Urothelium cell line (cell line): ENCODE measurements at places on chromosomes 7 and 10.

GRCh38 chr7:136018104-136018503 is 40.9 kb upstream of the MTPN start:
- DNase-seq: no peak

DNA sequence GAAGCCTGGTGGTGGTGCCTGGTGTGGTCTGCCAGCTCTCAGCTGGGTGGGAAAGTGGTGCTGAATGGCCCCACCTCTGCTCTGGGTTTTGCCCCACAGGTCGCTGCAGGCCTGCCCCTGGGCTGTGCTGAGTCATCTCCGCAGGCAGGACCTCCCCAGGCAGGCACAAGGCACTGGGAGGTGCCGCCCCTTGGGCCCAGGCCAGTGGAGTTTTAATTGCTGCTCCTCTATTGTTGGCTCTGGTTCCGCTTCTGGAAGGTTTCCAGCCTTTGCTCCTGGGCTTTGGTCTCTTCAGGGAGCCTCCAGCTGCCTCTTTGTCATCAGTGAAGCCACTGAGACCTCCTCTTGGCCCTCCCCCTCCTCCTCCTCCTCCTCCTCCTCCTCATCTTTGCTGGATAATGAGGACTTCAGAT is 180.3 kb upstream of the GRB10 start:
- DNase-seq: peak; percentile 99

- DNase-seq: no peak
Measured at GRCh38 chr7:142696456-142697179, 52.7 kb upstream of the PRSS1 start.

GRCh38 chr10:119650062-119650461 is 1.1 kb upstream of the BAG3 start:
- no peak for DNase-seq
